ENCODE measurements at places on chromosomes 13 and 19.

- DNase-seq: no peak
Observed at GRCh38 chr13:74027161-74027779, 106.9 kb downstream of the KLF12 start.

GRCh38 chr13:74171641-74172040, 37.4 kb upstream of the KLF12 start:
- no peak for DNase-seq

- DNase-seq: no peak
Observed at GRCh38 chr13:46176756-46177155, 5.2 kb downstream of the LCP1 start.

DNA sequence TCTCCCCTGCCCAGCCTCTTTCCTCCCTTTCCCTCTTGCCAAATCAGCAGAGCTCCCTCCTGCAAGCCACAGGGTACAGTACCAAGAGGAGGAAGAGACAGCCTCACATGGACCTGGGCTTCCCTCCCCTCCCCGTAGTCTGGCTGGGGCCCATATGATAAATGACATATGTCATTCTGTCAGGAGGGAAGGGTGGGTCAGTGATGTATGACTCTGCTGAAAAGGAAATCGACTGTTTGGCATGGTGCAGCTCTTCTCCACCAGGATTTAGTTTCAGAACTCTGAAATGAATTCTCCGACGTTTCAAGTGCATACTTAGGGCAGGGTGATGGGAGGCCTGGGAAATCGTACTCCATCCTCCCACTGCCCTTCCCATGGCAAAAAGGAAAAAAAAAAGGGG, 9.8 kb downstream of the TSHZ3 start:
- no peak for DNase-seq

GRCh38 chr13:97429681-97430081, 4.3 kb upstream of the RAP2A start:
- no peak for DNase-seq

GRCh38 chr19:41563854-41564514, 12.0 kb upstream of the CEACAM21 start:
- DNase-seq: no peak

DNA sequence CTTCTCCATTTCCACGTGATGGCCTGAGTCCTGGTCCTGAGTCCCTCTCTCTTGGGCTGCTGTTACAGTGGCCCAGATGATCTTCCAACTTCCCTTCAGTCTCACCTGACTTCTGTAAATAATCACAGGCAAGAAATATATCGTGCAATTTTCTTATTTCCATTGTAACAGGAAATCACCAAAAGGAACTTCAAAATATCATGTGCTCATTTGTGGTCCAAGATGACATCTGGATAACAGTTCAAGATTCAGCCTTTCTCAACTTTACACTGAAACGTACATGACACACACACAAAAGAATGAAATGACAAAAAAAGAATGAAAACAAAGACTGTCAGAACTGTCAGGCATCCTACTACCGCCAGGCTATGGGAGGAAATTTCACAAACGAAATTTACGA, 22.0 kb upstream of the RAP2A start:
- DNase-seq: no peak

GRCh38 chr19:7527516-7528191, 5.2 kb downstream of the MCOLN1 start:
- DNase-seq: no peak

GRCh38 chr19:29672319-29672932, 7.2 kb downstream of the PLEKHF1 start:
- no peak for DNase-seq

- DNase-seq: no peak
Observed at GRCh38 chr13:20002787-20003186, 44.3 kb downstream of the ZMYM2 start.

DNA sequence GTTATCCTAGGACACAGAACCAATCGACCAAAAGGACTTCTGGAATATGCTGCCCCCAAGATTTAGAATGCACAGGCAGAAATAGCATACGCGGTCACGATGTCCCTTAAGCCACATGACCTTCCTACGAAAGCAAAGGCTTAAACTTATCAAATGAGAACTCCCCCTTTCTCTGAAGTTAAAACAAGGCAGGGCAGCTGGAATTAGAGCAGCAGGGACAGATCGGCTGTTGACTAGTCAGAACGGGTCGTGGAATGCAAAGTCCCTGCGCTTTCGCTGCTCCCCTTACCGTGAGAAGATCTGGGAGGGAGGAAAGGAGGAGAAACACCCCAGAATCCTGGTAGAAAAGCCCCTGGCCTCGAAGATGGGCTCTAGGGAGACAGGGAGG, 799 bp upstream of the USPL1 start:
- peak; percentile 19 for DNase-seq

- DNase-seq: no peak
Observed at GRCh38 chr19:3656073-3656746, 29.6 kb upstream of the CACTIN start.

- DNase-seq: peak; percentile 6
Observed at GRCh38 chr19:13044231-13044836, 49.1 kb downstream of the NFIX start.

DNA sequence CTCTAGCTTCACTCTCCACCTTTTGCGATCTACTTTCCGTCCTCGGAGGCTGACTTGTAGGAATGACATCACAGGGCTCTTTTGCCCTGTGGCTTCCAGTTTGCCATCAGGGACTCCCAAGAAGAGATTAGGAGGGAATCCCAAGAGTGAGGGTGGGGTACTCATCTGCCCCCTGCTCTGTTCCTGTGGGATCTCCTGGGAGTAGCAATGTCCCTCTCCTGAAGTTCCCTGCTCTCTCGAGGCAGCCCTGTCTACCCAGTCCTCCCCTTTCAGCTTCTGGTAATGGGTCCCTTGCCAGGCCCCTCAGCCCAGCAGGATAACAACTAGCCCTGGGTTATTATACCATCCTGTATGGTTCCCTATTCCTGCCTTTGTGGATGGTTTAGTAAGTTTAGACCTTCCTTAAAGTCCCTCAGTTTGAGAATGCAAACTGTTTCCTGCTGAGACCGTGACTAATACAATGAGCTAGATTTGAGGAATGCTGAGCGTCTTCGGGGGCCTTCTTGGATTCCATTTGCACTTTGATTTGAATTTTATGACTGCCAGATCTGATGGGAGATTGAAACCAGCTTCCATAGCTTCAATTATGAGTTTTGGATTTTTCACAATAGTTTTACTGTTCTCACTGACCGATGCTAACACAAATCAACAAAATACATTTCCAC, 73.7 kb upstream of the IPO5 start:
- DNase-seq: no peak

- DNase-seq: no peak
Observed at GRCh38 chr19:41627966-41628675, 1.2 kb upstream of the CEACAM4 start.

DNA sequence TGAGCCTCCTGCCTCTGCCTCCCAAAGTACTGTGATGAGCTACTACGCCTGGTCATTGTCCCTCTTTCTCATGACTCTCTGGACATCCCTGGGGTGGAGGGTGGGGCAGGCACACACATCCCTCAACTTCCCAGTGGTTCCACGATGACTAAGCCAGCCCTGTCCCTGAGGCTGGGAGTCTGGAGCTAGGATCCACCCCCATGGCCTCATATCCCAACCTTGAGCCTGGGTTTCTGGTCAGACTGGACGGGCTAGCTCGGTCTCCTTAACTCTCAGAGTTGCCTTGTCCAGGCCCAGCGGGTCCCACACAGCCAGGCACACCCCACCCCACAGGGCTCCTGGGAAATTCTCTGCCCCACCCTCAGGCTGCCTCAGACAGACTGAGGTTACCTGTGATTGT, 19.6 kb downstream of the IER2 start:
- DNase-seq: no peak

DNA sequence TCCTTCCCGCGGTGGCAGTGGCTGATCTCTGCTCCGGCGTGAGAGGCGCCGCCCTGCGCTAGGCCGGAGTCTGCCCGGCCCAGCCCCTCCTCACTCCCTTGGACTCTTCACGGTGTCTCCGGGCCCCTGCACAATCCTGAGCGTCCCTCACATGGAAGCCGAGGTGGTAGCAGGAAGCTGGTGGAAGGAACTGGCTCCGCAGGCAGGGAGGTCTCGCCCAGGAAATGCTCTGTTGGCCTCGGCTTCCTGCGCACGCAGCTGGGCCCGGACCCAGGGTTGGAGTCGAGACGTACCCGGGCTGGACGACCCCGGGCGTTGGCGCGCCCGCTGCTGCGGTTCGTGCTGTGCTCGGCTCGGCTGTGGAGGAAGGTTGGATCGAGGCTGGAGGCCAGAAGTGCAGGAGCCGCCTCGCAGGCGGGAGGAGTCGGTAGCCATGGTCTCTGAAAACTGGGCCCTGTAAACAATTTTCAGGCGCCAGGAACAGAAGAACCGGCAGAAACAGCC, 46.3 kb downstream of the ZNF724 start:
- no peak for DNase-seq

GRCh38 chr19:54481326-54481930, 8.3 kb upstream of the CDC42EP5 start:
- DNase-seq: peak; percentile 13

DNA sequence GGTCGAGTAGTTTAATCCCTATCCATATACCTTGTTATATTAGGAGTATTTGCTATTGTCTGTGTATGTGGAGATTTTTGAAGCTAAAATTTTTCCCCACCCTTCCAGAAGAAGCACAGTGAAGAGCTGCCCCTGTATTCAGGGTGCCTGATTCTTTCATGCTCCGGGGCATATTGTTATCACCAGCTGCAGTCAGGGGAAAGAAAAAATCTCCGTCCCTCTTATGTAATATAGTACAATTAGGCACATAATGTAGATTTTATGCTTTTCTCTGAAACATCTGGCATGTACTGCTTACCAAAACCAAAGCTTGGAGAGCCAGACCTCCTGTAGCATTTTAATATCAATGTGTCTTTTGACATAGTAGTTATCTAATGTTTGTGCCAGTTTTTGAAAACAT, 214.9 kb upstream of the EDNRB start:
- no peak for DNase-seq

GRCh38 chr19:14410091-14411051, 8.8 kb downstream of the DDX39A start:
- DNase-seq: no peak

GRCh38 chr19:45638930-45639729, at the start of gene EML2:
EML2 (minus strand) TSS chr19:45639397; CDS start chr19:45639376, 21 bp downstream.
- DNase-seq: peak; percentile 21

DNA sequence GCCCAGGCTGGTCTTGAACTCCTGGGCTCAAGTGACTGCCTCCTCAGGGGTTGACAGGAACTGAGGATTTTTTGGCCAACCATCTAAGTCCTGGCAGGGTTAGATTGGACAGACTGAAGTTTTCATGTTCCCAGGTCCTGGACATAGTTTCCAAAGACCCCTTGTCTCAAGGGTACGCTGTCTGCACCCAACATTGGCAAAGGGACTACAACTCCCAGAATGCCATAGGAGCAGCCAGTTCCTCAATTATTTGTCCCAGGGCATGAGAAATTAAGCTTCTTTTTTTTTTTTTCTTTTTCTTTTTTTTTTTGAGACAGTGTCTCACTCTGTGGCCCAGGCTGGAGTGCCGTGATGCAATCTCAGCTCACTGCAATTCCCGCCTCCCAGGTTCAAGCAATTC, 6.9 kb downstream of the GYS1 start:
- DNase-seq: no peak

DNA sequence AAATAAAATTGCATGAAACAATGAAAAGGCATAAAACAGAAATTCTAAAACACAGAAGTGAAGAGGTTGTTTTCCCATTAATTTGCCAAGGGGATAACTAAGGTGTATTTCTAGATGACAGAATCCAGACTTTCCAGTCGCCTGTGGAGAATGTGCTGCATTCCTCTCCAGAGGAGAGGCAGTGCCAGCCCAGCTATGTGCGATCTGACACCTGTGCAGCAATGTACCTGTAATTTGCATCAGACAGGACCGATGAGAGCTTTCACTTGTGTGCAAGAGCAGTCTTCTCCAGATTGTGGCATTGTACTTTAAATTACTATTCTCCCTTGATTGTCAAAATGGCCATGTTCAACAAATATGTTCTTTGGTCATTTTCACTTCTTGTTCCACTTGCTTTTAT, 1037.9 kb downstream of the EFNB2 start:
- DNase-seq: no peak

DNA sequence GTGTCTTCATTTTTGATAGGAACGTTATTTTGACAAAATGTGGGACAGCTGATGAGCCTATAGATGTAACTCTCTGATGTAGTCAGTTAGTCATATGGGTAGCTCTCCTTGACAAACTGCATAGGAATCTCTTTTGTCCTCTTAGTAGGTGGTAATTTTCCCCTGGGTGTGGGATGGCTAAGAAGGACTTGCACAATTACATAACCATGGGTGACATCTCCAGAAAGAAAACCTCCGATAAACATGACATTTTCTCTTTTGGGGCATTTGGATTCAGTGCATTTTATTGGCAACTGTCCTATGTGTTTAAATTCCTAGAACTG, 41.8 kb downstream of the IGFL3 start:
- no peak for DNase-seq

DNA sequence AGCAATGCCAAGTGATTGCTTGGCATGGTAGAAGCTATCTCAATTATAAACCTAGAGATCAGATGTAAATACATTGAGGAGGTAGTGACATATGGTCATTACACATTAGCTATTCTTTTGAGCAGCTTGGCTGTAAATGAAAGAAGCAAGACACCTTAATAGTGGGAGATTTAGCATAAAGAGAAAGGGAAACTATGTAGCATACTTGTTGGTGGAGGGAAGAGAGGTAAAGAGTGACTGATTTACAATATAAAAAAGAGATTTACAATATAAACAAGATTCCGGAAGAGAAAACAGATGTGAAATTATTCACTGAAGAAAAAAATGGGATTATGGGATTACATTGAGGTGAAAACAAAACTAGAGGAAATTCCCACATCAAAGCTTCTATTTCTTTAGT, 2009.6 kb downstream of the OLFM4 start:
- no peak for DNase-seq

DNA sequence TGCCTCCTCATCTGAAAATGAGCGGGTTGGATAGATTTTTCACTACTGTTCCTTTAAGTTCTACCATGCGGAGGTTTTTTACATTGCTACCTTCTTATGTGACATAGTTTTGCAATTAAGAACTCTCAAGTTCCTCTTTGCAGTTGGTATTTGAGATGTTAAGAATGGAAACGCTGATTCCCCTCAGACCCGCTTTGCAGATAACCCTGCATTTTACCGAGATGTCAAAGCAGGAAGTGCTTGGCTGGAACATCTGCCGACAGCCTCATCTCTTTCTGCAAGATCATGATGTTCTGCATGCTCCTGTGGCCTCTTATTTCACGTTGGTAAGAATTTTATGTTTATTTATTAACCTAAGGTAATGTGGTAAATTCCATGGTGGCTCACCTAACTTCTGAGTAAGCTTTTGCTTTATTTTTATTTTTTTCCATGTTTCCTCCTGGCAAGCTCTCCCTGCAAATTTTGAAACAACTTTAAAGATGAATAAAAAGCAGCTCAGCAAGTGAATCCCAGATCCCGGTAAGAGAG, 22.5 kb downstream of the PABPC3 start:
- no peak for DNase-seq

- DNase-seq: no peak
Observed at GRCh38 chr13:30191491-30192100, 115.8 kb downstream of the KATNAL1 start.

Measured in NCI-H774 (cell line).